ENCODE measurements at places on chromosomes 4 and X.

DNA sequence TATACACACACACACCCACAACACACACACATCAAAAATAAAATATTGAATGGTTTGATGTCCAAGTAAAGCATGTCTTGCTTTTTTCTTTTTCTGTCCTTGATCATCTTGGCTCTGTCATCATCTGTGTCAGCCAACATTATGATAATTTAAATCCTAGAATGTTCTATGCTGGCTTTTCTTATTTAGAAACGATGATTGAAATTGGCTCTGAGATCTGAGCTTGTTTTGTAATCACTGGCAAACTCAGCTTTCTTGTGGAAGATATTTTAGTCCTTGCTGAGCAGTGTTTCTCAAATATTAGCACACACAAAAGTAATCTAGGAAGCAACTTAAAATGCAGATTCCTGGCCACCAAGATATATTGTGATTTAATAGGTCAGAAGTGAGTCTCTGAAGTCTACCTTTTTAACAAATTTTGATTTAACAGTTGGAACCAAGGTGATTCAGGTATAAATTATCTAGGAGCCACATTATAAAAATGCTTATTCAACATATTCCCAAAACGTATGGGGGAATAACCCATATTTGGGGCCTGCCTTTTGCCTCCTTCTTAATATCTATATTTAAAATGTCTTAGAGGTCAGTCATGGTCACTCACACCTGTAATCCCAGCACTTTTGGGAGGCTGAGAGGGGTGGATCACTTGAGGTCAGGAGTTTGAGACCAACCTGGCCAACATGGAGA lies 24.0 kb upstream of the DSPP start:
- H3K36me3 ChIP-seq = no peaks in the 10 kb centered on the region
- H3K27ac ChIP-seq = no peak overlapping the region
- peaks cover 6% of the 10 kb centered on the region for H3K27me3 ChIP-seq
- no peak for DNase-seq
- H3K4me3 ChIP-seq = no peak overlapping the region
- H3K4me1 ChIP-seq = no peaks in the 10 kb centered on the region

- H3K4me1 ChIP-seq = no peaks in the 10 kb centered on the region
- no peaks in the 10 kb centered on the region for H3K36me3 ChIP-seq
- DNase-seq = no peak
- no peak overlapping the region for H3K27ac ChIP-seq
- H3K4me3 ChIP-seq = no peak overlapping the region
These were observed 461.9 kb downstream of the SPRY1 start for GRCh38 chr4:123858465-123858864.

DNA sequence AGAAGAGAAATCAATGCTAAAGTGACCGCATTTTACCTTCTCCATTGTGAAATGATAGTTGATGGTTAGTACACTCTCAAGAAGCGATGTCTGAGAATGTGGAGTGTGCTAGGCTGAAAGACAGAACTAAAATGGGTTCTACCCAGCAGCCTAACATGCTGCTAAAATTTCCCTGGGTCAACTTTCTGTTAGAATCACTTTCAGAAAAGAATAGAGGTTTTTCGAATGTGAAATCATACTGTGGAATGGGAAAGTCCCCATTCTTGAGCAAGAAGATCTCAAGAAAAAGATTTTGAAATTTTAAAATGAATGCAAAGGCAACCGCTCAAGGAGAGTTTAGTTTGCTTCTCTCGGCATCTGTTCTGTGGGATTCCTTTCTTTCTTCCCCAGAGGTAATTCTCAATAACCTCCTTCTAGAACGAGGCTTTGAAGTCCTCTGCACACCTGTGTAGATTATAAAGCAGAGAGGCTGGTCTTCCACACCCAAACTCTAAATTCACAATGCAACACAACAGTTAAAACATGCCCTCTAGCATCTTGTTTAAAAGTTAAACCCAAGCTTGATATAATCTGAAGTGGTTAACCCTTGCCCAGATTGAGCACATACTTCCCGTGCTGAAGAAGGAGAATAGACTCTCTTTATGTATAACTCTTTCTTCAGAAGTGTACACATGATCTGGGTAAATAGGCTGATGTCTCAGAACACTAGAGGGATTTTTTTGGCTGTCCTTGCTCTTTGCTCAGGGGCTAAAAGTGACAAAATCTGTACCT lies 208.7 kb upstream of the KLF3 start:
- peak overlapping the region; percentile 57 for H3K27ac ChIP-seq
- no peak for DNase-seq
- H3K4me3 ChIP-seq = peak overlapping the region; percentile 2
- peaks cover 2% of the 10 kb centered on the region for H3K36me3 ChIP-seq
- H3K4me1 ChIP-seq = peaks cover 54% of the 10 kb centered on the region

- H3K4me3 ChIP-seq = peak overlapping the region; percentile 37
- H3K27me3 ChIP-seq = peaks cover 50% of the 10 kb centered on the region
- H3K4me1 ChIP-seq = peaks cover 13% of the 10 kb centered on the region
- H3K36me3 ChIP-seq = no peaks in the 10 kb centered on the region
- H3K27ac ChIP-seq = no peak overlapping the region
- peak; percentile 24 for DNase-seq
These were observed 158.4 kb downstream of the CHIC2 start for GRCh38 chr4:53905941-53906377.

Data from activated CD4-positive, alpha-beta T cell treated with anti-CD3 and anti-CD28 coated beads for 36 hours (primary cell).